Breast epithelium (tissue), 4 donors: ENCODE measurements at places on chromosomes 7 and 10.

DNA sequence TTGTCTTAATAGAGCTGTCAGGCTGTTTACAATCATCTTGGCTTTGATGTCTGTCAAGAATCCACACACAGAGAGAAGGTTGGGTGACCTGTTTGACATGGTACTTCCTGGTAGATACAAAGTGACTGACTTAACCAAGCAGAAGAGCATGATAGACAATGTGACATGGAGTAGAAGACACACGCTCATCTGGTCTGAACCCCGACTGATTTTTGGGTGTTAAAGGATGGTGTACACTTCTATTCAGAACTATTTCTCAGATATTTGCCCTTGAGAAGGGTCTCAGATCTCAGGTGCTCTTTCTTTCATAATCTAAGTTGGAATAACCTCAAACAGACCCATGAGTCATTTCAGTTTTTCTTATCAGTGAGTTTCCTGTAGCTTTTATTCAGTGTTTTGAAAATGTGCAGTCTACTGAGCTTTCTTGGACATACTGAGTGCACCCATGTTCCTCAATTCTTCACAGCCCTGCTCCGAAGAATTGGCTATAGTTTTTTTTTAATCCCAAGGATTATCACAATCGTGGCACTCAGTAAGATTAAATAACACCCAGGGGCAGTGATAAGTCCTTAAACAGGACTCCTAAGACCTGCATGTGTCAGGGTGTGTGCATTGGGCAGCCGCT, 46.4 kb upstream of the NXPH1 start:
- DNase-seq = no peak
- no peaks in the 10 kb centered on the region for H3K4me1 ChIP-seq
- H3K27ac ChIP-seq = no peak overlapping the region

- no peak overlapping the region for H3K27ac ChIP-seq
- no peak for DNase-seq
- H3K36me3 ChIP-seq = no peaks in the 10 kb centered on the region
Observed at GRCh38 chr7:43856996-43857395, 12.3 kb downstream of the MRPS24 start.

DNA sequence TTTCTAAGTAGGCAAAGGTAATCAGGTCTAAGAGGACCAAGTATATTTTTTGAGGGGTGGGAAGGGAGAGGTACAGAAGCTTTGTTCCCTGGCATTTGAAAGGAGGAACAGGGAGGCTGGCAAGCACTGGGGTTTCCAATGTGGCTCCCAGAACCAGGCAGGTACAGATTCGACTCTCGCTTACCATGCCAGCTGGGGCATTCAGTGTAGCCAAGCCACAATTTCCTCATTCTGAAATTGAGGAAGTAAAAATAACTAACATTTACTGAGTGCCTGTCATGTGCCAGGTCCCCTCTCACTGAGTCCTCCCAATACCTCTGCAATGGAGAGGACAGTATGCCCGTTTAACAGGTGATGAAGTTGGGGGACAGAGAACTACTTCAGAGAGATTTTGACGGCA, 45.9 kb upstream of the BET1 start:
- H3K27ac ChIP-seq = no peak overlapping the region
- H3K27me3 ChIP-seq = no peaks in the 10 kb centered on the region
- no peak for DNase-seq
- H3K4me3 ChIP-seq = no peak overlapping the region
- no peaks in the 10 kb centered on the region for H3K36me3 ChIP-seq

- no peak overlapping the region for H3K27ac ChIP-seq
- H3K36me3 ChIP-seq = no peaks in the 10 kb centered on the region
- H3K4me1 ChIP-seq = no peaks in the 10 kb centered on the region
- no peak overlapping the region for H3K4me3 ChIP-seq
- no peak for DNase-seq
Observed at GRCh38 chr10:94183666-94184264, 179.0 kb downstream of the NOC3L start.

DNA sequence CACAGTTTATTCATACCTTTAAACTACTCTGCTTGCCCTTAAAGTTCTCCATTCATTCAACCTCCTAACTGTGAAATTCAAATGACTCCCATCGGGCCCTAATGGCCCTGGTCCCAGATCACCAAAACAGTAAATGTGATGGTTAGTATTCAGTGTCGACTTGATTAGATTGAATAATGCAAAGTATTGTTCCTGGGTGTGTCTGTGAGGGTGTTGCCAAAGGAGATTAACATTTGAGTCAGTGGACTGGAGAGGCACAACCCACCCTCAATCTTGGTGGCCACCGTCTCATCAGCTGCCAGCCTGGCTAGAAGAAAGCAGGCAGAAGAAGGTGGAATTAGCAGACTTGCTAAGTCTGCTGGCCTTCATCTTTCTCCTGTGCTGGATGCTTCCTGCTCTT, 80.1 kb upstream of the PLXNA4 start:
- no peak overlapping the region for H3K4me3 ChIP-seq
- no peaks in the 10 kb centered on the region for H3K4me1 ChIP-seq
- no peak for DNase-seq
- H3K27me3 ChIP-seq = no peaks in the 10 kb centered on the region
- H3K27ac ChIP-seq = no peak overlapping the region

DNA sequence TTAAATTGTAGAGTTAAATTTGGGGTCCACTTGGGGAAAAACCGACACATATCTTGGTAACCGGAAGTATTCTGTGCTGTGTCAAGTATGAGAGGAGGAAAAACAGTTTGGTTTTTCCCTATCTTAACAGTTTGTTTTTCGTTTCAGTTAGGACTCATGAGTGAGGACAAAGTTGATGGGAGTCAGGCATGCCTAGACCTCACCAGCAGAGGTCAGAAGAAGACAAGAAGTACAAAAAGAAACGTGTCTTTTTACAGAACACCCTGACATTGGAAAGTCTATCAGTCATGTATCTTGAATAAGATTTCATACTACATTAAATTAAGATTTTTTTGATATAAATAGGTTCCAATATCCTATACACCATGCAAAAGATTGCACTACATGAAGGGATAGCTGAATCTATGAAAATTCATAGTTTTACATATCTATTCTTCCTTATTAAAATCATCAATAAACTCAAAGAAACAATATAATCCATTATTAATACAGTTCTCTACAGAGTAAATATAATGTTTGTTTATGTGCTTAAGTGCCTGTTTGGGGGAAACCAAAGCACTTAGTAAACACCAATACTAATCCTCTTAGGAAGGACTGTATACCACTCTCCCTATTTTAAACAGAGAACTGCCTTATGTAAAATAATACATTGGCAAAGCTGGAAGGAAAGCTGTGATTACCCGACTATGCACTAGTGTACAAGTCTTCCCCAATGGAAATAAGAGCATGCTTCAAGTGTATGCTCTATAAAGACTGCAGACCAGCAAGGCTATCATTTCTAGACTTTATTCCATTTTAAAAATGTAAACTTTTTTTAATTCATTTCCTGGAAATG, 95.6 kb downstream of the USP6NL start:
- no peaks in the 10 kb centered on the region for H3K36me3 ChIP-seq
- no peaks in the 10 kb centered on the region for H3K27me3 ChIP-seq
- no peak overlapping the region for H3K4me3 ChIP-seq
- no peak overlapping the region for H3K27ac ChIP-seq
- DNase-seq = no peak
- H3K4me1 ChIP-seq = no peaks in the 10 kb centered on the region

GRCh38 chr7:143129051-143129450, 2.8 kb upstream of the PIP start:
- H3K36me3 ChIP-seq = no peaks in the 10 kb centered on the region
- H3K4me3 ChIP-seq = no peak overlapping the region
- peaks cover 5% of the 10 kb centered on the region for H3K4me1 ChIP-seq
- peak overlapping the region; percentile 41 for H3K27ac ChIP-seq

DNA sequence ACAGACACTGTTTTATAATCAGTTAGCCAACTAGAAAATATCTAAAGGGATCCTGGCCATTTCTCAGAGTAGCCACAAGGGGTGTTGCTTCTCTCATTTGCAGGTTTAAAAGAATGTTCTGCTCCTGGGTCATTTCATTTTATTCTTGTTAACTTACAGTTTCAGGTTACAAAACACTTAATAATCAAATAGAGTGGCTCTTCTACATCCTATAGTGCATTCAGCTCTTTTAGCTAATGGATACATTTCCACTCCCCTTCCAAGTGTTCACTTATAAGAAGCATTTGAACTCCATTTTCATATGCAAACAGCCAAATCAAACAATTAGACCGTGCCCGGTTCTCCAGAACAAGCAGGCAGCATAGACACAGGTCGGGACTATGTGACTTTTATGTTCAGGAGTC, 117.5 kb downstream of the TRIL start:
- H3K4me3 ChIP-seq = no peak overlapping the region
- H3K27me3 ChIP-seq = no peaks in the 10 kb centered on the region

GRCh38 chr10:101745074-101745696, 30.7 kb downstream of the FGF8 start:
- H3K27me3 ChIP-seq = no peaks in the 10 kb centered on the region
- H3K36me3 ChIP-seq = no peaks in the 10 kb centered on the region
- no peaks in the 10 kb centered on the region for H3K4me1 ChIP-seq

DNA sequence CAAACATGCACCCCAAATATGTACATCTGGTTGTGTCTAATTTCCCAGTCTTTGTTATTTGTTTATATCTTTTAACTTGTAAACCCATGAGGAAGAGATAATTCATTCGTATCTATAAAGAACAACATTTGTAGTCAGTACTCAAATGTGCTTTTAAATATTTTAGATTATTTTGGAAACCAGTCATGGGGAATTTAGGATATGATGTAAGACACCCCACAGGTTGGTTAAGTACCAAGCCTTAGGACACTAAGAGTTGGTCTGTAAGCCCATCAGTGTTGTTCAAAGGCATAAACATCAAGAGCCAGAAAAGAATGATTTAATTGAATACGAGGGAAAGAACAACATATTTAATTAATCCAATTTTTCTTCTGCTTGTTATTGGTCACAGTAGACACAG, 421.1 kb upstream of the SEMA3C start:
- no peaks in the 10 kb centered on the region for H3K27me3 ChIP-seq
- DNase-seq = no peak
- H3K27ac ChIP-seq = no peak overlapping the region
- H3K36me3 ChIP-seq = no peaks in the 10 kb centered on the region
- H3K4me1 ChIP-seq = no peaks in the 10 kb centered on the region

DNA sequence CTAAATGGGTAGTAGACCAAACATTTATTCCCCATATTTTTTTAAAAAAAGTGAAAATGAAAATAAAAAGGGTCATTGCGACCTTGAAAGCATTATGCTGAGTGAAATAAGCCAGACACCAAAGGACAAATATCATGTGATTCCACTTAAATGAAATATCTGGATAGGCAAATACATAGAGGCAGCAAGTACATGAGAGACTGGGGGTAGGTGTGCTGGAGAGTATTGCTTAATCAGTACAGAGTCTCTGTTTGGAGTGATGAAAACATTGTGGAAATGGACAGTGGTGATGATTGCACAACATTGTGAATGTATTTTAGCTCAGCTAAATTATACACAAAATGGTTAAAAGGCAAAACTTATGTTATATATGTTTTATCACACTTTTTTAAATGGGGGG, 169.4 kb downstream of the AKR1D1 start:
- H3K27ac ChIP-seq = no peak overlapping the region
- H3K4me3 ChIP-seq = no peak overlapping the region
- no peaks in the 10 kb centered on the region for H3K36me3 ChIP-seq
- H3K27me3 ChIP-seq = no peaks in the 10 kb centered on the region
- DNase-seq = no peak

- DNase-seq = peak; percentile 56
- H3K27ac ChIP-seq = peak overlapping the region; percentile 43
- no peaks in the 10 kb centered on the region for H3K4me1 ChIP-seq
- no peaks in the 10 kb centered on the region for H3K27me3 ChIP-seq
- no peaks in the 10 kb centered on the region for H3K36me3 ChIP-seq
Observed at GRCh38 chr10:60735244-60735643, 43.0 kb upstream of the CDK1 start.
